ENCODE measurements at places on chromosomes 3 and 15.

GRCh38 chr3:191460360-191460759 is 603 bp upstream of the PYDC2 start:
- no peak for DNase-seq

- DNase-seq: no peak
Measured at GRCh38 chr3:30269751-30270445, 336.5 kb upstream of the TGFBR2 start.

DNA sequence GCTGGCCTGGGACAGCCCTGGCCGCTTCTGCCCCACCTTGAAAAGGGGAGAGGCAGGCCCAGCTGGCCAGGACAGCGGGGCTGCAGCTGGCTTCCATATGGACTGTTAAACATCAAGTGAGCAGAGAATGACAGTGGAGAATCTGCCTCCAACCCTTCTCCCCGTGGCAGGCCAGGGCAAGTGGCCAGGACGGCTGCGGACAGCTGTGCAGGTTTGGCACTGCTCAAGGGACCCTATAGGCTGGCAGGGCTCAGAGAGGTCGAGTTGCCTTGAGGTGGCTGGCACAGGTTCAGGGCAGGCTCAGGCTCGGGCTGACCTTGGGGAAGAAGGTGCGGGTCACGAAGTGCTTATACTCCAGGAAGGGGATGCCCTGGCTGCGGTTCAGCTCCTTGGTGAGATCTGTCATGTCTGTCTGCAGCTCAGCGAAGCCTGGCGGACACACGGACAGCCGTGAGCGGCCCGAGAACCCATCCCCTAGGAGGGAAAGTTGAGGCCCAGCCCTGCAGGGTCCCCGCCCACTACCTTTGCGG is 24.3 kb downstream of the H1-8 start:
- no peak for DNase-seq

DNA sequence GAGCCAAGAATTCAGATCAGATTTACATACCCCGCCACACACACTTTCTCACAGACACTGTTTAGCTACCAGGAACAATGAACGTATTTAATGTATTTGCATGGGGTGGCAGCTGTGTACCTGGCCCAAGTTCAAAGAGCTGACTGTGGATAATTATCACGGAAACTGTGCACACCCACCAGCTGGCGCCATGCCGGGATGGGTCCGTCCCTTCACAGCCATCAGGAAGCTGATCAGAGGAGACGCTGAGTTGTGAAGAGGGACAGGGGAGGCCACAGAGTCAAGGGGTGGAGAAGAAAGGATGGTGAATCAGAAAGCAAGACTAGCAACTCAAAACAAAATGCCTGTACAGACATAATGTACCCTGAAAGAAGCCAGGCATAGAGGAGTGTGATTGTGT is 13.1 kb upstream of the PLA2G4D start:
- no peak for DNase-seq

DNA sequence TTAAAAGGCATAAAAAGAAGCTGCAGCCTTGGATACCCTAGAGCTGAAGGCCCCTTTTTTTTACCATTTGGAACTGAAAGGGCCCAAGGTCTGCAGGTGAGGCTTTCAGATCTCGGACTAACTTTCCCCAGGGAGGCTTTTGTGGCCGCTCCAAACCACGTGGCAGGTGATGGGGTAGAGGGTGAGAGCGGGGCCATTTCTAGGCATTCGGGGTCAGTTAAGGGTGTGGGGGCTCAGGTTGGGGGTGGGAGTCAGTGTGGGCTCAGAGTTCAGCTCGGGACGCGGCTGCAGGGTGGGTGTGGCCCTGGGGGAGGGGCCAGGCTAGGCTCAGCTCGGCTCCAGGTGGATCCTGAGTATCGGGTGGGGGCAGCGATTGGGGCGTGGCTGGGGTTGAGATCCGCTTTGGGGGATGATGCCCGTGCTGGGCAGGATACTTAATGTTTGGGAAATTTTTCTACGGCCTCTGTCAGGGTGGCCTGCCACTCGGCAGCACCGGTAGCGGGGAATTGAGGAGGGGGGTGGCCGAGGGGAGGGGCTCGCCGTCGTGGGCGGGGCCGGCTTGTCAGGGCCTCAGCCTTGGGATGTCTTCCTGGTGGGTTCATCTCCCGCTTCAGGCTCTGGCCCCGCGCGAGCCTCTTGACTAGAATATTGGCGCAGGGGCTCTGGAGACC is 2.5 kb downstream of the KLF13 start:
- DNase-seq: no peak

- no peak for DNase-seq
Measured at GRCh38 chr15:78034495-78035191, 42.9 kb downstream of the TBC1D2B start.

DNA sequence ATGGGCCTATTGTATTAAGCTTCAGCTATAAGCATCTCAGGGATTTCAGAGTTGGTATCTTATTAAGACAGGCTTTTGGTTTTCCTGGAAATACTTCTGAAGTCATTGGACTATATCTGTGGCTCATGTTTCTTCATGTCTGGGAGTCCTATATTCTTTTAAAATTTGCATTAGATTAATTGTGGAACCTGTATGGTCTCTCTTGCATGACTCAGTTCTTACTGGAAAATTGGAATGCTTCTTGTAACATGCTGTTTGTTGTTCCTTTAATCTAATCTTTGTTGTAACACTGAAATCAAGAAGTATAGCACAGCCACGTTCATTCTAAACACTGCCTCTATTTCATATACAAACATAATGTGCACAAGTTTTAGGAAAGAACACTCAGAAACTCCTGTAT is 208.1 kb downstream of the RBMS3 start:
- DNase-seq: no peak

All from GM03348 (cell line).